ENCODE measurements at places on chromosomes 1 and 21.

GRCh38 chr21:27371115-27371974 is 404.5 kb upstream of the ADAMTS5 start:
- DNase-seq = no peak

GRCh38 chr1:100400404-100400803 is 48.1 kb downstream of the CDC14A start:
- DNase-seq = no peak

GRCh38 chr21:41763398-41763931 is 3.4 kb downstream of the RIPK4 start:
- no peak for DNase-seq

GRCh38 chr1:107964336-107965109 is 457 bp downstream of the VAV3 start:
- DNase-seq = peak; percentile 3

DNA sequence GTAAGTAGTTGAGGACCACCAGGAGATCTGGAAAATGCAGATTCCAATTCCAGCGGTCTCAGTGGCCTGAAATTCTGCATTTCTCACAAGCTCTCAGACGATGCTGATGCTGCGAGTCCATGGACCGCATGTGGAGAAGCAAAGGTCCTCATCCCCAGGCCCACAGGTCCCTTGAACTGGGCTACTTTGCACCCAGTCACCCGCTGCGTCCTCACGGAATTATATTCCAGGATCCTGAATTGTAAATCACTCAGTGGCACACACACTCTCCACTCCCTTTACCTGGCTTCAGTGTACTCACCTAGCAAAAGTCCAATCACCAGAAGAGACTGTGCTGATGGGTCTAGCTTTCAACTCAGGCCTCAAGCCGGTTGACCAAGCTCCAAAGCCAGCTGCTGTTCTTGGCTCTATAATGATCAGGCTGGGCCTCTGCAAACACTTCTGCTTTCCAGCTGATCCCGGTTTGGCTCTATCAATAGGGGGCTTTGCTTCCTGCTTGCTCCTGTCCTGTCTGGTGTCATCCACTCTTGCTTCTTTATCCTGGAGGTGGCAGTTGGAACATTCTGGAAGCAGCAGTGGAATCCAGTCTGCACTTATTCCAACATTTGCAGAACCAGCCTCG is 904 bp upstream of the RPL22 start:
- DNase-seq = no peak

GRCh38 chr1:166479052-166479631 is 312.3 kb upstream of the FAM78B start:
- DNase-seq = no peak

- DNase-seq = no peak
Observed at GRCh38 chr1:175128523-175128922, 60.9 kb downstream of the TNN start.

GRCh38 chr1:98906361-98906760 is 98.3 kb downstream of the PLPPR5 start:
- DNase-seq = no peak

- DNase-seq = no peak
Observed at GRCh38 chr1:232542633-232543593, 87.0 kb downstream of the SIPA1L2 start.

- DNase-seq = no peak
Observed at GRCh38 chr1:98924977-98925376, 79.7 kb downstream of the PLPPR5 start.

- DNase-seq = no peak
Observed at GRCh38 chr1:90400131-90400530, 317.0 kb downstream of the BARHL2 start.

GRCh38 chr1:106571109-106571508 is 485.4 kb upstream of the PRMT6 start:
- no peak for DNase-seq

- DNase-seq = no peak
Observed at GRCh38 chr21:41741253-41742072, 25.4 kb downstream of the RIPK4 start.

GRCh38 chr1:17725811-17726582 is 29.1 kb upstream of the ACTL8 start:
- no peak for DNase-seq

- no peak for DNase-seq
Observed at GRCh38 chr1:14367451-14367850, 231.0 kb upstream of the KAZN start.

- DNase-seq = peak; percentile 70
Observed at GRCh38 chr1:32703479-32704291, 1.1 kb upstream of the SYNC start.

DNA sequence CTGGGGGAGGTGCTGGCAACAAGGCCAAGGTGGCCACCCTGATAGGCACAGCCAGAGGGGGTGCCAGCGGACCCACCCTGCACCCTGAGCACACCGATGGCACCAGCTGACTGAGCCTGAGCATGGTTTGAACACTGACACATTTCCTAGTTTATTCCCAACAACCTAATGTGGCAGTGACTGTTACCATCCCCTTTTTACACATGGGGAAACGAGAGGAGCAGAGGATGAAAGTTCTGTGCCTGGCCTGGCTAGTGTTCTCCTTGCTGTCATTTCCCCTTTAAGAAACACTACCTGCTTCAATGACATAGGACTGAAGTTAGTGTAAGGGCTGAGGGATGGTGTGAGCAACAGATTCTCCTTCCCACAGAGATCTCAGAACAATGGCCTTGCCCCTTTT is 15.3 kb downstream of the CLDN14 start:
- DNase-seq = no peak

DNA sequence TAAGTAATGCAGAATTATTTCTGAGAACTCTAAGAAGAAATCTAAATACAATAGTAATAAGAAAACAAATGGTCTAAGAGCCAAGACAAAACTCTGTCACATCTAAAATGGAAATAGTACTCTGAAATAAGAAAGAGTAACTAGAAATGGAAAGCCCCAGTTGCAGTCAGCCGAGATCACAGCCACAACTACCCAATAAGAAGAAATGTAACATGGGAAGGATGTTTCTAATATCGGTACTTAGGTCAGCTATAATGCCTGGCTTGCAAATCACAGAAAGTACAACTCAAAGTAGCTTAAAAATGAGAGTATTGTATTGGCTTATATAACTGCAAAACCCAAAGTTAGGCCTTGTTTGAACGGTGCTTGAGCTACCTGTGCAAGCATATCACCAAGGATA is 58.6 kb upstream of the USP25 start:
- DNase-seq = no peak

DNA sequence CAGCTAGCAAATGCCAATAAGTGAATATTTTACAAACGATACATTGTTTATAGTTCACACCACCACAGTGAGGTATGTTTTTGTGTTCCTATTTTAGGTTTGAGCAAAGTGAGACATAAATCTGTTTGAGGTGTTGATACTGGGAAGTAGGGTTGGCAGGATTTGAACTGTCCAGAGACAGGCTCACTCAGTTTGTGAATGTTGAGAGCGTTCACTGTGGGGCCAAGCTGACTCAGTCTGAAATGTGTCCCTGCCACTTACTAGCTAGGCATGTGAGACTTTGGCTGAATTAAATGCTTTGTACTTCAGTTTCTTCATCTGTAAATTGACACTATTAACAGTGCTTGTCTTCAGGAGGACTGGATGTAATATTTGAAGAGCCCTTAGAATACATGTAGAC is 35.1 kb downstream of the DIRAS3 start:
- no peak for DNase-seq

GRCh38 chr1:62232871-62233278 is 38.2 kb downstream of the L1TD1 start:
- no peak for DNase-seq

GRCh38 chr1:20472860-20473711 is 12.9 kb downstream of the CAMK2N1 start:
- DNase-seq = peak; percentile 85

DNA sequence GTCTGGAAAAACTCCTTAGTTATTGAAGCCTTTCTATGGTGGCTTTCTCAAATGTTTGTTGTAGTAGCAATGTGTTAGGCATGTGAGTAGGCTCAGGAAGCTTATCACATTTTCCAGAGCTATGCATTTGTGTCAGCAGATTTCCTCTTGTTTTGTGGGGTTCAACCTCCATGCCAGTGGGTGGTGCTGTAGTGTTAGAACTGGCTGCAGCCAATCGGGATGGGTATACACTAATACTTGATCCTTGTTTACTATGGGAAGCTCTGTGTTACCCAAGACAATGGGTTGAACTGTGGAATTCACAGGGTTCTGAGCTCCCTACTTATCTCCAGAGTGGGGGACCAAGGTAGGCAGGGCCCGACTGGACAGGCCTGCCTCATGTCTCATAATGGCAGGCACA is 348.5 kb upstream of the ADAMTS5 start:
- DNase-seq = no peak

- no peak for DNase-seq
Observed at GRCh38 chr1:37761416-37762095, 3.4 kb downstream of the EPHA10 start.

DNA sequence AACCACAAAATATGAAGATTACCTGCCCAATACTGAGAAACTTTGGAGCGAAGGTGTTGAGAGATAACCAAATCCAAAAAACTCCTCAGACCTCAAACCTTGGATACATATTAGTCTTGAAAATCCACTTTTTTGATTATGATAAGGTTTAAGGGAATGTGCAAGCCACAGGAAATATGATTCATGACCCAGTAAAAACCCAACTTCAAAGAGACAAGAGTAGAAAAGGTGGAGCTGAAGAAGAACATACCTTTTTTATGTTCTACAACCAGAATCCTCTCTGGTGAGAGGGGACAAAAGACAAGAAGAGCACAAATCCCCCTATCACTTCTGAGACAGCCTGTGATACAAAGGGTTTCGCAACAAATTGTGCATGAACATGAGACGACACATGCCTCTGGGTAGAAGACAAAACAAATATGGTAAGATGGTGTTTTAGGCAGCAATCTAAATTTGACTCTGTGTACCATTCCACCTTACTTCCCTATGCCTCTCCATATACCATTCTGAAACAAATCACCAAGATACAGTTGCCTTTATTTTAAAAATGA is 37.3 kb downstream of the COL24A1 start:
- no peak for DNase-seq

GRCh38 chr1:22808676-22809483 is 98.2 kb downstream of the EPHB2 start:
- no peak for DNase-seq

- DNase-seq = no peak
Observed at GRCh38 chr1:11831945-11832725, 15.4 kb downstream of the NPPA start.

- no peak for DNase-seq
Observed at GRCh38 chr1:7808253-7808844, 24.3 kb downstream of the PER3 start.

GRCh38 chr1:9213956-9214355 is 20.6 kb upstream of the H6PD start:
- DNase-seq = no peak

GRCh38 chr1:52706941-52707926 is 9.1 kb upstream of the COA7 start:
- no peak for DNase-seq

- no peak for DNase-seq
Observed at GRCh38 chr1:40985875-40986274, 6.4 kb downstream of the CTPS1 start.

GRCh38 chr1:226741009-226741408 is 1.9 kb upstream of the ITPKB start:
- no peak for DNase-seq

DNA sequence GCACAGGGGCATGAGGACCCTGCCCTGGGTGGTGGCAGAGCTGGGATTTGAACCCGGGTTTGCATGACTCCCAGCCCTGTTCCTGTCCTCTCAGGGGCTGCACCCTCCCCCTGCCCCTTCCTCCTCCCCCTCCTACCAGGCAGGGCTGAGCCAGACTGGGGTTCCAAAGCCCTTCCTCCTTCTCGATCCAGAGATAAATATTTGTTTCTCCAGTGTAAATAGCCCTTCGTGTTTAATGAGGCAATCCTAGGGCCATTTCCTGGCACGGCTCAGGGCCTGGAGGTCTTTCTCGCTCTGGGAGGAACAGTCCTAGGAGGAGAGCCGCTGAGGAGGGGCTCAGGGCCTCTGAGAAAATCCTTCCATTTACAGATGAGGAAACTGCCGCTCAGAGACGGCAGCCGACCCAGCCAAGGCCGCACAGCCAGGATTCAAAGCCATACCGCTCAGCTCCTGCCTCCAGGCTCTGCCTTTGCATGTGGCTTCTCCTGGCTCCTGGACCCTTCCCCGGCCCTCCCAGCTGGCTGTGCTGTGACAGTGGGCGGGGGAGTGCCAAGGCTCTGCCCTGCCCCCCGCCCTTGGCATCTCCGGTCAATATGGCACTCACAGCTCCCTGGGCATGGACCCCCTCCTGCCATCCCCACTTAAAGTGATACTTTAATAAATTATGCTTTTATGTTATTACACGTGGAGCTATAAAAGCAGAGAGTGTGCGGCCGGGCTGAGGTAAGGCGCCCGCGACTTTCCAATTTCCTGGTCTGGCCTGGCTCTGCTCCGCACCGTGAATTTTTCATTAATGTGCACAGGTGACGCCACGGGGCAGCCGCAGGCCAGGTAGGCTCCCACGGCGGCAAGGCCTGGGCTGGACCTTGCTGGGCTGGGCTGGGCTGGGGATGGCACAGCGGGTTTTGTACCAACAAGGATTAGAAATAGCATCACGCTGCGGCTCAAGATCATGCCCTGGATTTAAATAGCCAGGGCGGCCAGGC is 114.7 kb upstream of the WNT4 start:
- DNase-seq = peak; percentile 67

- no peak for DNase-seq
Observed at GRCh38 chr1:234776256-234776875, 166.4 kb upstream of the IRF2BP2 start.

Measured in A549 (cell line).